Common myeloid progenitor, CD34-positive (primary cell): ENCODE measurements at places on chromosomes 1 and 21.
A peak's percentile ranks its signal among the peaks of the same experiment; 100 is the strongest.

DNA sequence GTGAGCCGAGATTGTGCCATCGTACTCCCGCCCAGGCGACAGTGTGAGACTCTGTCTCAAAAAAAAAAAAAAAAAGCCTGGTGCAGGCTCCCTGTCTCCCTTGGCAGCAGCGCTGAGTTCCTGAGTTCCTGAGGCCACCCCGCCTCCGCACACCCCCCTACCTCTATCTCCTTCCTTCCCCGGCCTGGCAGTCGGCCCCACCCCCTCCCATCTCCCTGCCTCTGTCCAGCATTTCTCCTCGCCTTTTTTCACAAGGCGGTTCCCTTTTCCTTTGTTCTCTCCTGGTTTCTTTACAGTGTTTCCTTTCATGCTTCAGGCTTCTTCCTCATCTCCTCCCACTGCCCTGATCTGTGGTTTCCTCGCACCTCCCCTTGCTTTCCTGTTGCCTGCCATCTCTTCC, 2.7 kb downstream of the RORC start:
- DNase-seq: peak; percentile 63

- DNase-seq: no peak
Measured at GRCh38 chr1:82785268-82785790, 984.6 kb downstream of the ADGRL2 start.

DNA sequence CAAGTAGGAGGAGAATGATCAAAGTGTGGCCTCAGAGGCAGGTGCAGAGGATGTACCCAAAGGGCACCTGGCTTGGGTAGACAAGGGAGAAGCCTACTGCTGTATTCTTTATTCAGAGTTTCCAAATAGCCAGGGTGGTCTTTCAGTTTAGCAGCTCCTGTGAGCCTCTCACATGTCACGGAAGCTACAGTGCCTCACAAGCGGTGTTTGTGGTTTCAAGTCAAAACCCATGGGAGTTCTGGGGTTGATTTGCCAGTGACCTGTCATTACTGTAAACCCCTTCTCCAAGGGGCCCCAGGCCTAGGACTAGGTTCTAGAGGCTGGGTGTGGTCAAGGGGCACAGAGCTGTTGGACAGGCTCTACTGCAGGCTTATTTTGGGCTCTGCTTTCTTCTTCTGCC, 10.2 kb upstream of the IL10 start:
- DNase-seq: peak; percentile 80

GRCh38 chr1:160413716-160414115, 13.4 kb downstream of the VANGL2 start:
- no peak for DNase-seq

GRCh38 chr1:116006486-116006964, 30.2 kb downstream of the SLC22A15 start:
- DNase-seq: no peak
